Effector memory CD8-positive, alpha-beta T cell (primary cell): ENCODE measurements at places on chromosomes 11 and 22.

DNA sequence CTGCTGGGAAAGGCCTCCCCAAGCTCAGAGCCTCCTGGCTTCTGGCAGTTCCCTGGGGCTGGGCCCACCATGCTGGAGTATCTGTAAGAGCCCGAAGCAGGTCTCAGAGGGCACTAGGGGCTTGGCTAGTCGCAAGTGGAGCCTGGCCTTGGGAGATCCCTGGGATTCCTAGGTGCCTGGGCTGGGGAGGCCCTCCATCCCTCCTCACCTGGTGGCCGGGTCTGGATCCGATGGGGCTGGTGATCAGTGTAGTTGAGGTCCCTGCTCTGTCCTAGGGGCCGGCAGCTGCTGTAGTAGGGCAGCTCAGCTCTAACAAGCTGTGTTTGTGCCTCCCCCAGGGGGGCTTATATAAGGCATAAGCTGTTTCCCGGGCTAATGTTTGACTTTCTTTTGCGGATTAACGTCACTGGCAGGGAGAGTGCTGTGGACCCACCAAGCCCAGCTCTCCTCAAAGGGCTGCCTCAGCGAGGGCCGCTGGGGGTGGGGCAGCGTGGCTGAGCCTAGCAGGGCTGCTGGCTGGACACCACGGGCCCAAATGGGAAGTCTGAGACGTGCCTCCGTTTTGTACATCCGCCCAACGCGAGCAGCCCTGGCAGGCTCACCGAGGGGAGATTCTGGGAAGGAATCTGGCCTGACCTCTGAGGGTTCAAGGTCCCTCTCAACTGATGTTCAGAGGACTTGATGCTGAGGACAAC lies at the start of gene SLC22A8:
Gene SLC22A8, minus strand, starts transcription at position 321 of the 695 bp plus-strand sequence. CDS start 883 bp downstream, outside the sequence.
- no peak for DNase-seq

- DNase-seq = no peak
Measured at GRCh38 chr11:67272327-67273259, 6.3 kb downstream of the GRK2 start.

- no peak for DNase-seq
Measured at GRCh38 chr22:22903355-22903777, 15.8 kb downstream of the IGLL5 start.

DNA sequence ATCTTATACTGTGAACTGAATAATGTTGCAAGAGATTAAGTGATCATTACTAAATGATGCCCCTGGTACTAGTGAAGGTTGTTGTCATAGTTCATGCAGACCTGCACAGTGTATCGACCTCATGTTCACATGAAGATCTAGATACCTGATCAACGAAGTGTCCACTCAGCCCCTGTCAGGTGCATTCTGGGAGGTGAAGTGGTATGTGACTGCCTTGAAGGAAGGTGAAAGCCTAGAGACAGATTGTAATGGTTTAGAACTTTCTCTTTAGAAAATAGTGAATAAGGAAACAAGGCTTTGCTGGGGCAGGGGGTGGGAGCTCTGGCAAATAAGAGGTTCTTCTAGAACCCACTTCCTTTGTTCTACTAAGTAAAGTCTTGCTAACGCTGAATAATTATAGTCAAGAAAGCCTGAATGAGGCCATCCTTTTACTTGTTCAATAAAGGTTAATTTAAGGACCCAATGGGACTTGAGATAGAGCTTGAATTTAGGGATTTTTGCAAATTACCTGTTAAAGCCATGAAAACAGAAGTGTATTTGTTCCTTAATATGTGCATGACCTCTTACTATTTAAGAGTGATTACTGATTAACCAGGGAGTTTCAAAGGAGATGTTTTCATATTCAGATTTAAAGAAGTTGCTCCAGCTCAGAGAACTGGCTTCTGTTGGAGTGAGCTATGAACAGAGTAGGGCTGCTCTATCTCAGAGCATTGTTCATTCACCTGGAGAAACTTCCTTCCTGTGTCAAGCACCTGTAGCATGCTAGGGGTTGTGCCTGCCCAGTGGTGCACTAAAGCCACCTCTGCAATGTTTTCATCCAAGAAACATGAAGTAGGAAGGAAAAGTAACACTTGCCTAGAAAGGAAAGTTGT lies 45.3 kb downstream of the C22orf31 start:
- no peak for DNase-seq

DNA sequence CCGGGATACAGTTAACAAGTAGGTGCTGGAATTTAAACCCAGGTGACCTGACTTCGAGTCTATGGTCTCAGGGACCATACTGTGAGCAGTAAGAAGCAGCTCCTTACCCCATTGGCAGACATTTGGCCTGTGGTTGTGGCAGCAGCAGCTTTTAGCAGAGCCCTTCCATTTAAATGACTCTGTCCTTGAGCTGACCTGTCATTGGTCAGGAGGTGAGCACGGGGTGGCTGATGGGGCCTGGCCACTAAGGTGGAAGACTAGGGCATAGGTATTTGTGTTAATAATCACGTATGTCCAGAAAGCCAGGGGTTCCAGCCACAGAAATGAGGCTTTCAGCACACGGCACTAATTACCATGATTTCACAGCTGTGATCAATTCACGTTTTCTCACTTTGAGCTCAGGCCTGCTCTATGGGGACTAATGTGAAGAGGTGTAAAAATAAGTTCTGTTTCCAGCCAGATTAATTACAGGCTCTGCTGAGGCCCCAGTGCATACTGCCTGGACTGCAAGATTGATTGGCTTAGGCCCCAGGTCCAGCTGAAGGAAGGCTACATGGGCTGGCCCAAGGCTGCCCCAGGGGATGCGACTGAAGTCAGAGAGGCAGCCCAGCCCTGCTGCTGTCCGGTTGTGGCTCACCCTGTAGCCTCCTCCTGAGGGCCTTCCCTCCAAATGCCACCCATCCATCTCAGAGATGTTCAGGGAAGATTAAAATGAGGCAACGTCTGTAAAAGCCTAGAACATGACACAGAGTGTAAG lies 76.0 kb downstream of the FDX1 start:
- no peak for DNase-seq

GRCh38 chr11:28808771-28809170 lies 700.6 kb downstream of the METTL15 start:
- no peak for DNase-seq
